Body of pancreas (tissue), 4 donors: ENCODE measurements at places on chromosomes 13 and 19.

DNA sequence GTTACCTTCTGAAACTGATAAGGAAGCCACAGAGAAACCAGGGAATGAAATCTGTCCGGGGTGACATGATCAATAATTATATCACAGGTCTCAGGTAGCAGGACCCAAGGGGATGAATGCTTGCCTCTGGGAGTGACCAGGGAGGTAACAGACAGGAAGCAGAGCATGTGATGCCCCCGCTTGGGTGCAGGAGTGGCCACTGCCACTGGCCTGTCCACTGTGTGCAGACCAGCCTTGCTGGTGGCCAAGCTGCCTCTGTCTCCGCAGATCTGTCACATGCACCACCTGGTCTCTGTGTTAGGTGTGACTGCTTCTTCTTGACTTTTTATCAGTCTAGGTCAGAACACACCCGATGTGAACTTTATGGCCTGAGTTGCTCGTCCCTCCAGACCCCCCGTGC is 71.8 kb downstream of the PEPD start:
- no peak for DNase-seq

GRCh38 chr19:14073925-14074838 is 1.6 kb downstream of the MISP3 start:
- DNase-seq: peak; percentile 54

DNA sequence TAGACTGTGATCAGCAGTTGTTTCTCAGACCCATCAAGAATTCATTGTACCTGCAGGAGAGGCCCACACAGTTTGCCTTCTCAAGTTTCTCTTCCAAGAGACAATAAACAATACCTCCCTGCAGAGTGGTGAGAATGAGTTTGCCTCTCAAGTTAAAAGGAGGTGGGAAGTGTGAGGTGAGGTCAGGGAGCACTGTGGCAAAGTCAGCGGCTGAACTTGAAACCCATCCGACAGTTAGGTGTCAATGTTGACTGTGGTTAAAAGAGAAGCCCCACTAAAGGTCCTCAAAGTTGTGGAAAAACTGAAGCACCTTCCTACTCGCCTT is 72.9 kb upstream of the TSC22D1 start:
- no peak for DNase-seq

DNA sequence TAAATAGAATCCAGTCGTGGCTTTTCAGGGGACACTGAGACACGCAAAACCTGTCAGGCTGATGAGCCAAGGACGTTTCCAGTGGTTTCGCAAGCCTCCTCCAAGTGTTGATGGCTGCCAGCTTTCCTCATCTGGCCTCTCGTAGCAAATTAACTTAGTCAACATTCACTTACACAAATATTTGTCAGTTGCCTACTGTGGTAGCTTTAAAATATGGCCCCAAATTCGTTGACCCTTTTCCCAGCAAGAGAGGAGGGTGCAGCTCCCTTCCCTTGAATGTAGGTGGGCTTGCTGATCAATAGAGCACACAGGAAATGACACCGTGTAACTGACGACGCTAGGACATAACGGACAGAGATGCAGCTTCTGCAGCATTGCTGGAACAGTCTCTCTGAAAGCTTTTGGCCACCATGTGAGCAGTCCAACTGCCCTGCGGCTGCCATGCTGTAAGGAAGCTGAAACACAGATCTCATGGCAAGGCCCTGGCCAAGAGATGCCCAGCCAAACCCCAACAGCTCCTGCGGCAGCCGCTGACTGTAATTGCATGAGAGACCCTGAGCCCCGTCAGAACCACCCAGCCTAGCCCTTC is 5.5 kb upstream of the RANBP3 start:
- DNase-seq: no peak

- DNase-seq: peak; percentile 73
These were observed at the start of gene ZNF382 for GRCh38 chr19:36605101-36605876. ZNF382 (plus strand) TSS chr19:36605313; CDS start chr19:36609915, 4,602 bp downstream.

GRCh38 chr13:101614491-101614890 is 162.0 kb downstream of the ITGBL1 start:
- DNase-seq: no peak

DNA sequence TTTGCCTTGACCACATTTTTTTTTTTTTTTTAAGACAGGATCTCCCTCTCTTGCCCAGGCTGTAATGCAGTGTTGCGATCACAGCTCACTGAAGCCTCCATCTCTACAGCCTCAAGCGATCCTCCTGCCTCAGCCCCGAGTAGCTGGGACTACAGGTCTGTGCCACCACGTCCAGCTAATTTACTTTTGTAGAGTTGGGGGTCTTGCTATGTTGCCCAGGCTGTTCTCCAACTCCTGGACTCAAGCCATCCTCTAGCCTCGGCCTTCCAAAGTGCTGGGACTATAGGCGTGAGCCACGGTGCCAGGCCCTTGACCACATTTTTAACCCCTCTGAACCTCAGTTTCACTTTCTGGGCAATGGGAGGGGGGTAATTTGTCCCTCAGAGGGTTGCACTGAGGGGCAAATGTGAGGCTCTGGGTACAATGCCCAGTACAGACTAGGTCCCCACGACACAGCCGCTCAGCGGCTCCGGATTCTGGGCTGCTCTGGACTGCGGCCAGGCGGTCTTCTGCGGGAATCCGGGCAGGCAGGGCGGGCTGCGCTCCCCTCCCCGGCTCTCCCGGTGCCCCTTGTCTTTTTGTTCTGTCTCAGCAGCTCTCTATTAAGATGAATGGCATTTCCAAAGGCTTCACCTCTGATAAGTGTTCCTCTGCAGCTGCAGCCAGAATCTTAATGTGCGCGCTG is 3.8 kb upstream of the ALOX5AP start:
- no peak for DNase-seq

GRCh38 chr19:5947435-5947834 is 30.5 kb downstream of the RANBP3 start:
- no peak for DNase-seq

- DNase-seq: no peak
These were observed 116.6 kb upstream of the SPACA7 start for GRCh38 chr13:112259511-112259910.

- DNase-seq: no peak
These were observed 33.9 kb downstream of the PCDH17 start for GRCh38 chr13:57665481-57665880.
